Hindlimb muscle (tissue), 1 donor: ENCODE measurements at places on chromosomes 16 and 17. TPM values are rescaled to one million over a fixed set of nuclear protein-coding genes. Genes with fewer than 3 reads are reported as not detected.

DNA sequence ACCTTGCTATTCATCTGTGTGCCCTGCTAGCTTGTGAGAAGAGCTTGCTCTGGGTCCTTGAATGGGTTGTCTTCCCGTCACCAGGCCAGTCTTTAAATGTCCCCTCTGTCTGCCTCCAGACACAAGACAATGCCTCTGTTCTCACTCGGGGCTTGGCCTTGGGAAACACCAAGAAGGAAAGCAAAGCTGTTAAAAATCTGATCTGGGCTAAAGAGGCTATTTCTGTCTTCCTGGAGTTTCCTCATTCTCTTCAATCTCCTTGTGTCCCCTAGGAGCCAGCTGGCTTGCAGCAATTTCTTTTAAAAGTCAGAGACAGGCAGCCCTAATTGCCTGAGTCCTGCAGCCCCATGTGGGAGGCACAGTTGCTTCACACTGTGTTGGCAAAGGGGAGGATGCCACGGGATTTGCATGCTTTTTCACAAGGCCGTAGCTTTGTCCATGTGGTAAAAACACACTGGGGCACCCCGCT, 2.5 kb downstream of the DNAI2 start:
- no peak for DNase-seq

GRCh38 chr16:49183911-49184310, 97.7 kb downstream of the CBLN1 start:
- no peak for DNase-seq

- DNase-seq: no peak
Measured at GRCh38 chr17:81948635-81949378, 1.8 kb upstream of the MYADML2 start.

GRCh38 chr17:82345151-82345976, 11.8 kb upstream of the SECTM1 start:
- no peak for DNase-seq

Gene ARHGAP44
- 4.5 TPM for polyA plus RNA-seq

DNA sequence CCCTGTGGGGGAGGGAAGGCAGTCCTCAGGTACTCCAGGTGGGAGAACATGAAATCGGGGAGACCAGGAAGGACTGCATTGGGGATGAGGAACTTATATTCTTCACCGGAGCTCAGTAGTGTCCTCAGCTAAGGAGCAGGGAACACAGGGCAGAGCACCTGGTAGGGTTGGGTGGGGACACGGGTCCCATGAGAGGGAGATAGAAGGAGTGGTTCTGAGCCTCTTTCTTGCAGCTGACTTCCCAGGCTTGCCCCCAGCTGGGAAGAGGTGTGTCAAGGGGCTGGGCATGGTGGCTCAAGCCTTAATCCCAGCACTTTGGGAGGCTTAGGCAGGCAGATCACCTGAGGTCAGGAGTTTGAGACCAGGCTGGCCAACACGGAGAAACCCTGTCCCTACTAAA, 2.1 kb downstream of the FHOD1 start:
- no peak for DNase-seq

DNA sequence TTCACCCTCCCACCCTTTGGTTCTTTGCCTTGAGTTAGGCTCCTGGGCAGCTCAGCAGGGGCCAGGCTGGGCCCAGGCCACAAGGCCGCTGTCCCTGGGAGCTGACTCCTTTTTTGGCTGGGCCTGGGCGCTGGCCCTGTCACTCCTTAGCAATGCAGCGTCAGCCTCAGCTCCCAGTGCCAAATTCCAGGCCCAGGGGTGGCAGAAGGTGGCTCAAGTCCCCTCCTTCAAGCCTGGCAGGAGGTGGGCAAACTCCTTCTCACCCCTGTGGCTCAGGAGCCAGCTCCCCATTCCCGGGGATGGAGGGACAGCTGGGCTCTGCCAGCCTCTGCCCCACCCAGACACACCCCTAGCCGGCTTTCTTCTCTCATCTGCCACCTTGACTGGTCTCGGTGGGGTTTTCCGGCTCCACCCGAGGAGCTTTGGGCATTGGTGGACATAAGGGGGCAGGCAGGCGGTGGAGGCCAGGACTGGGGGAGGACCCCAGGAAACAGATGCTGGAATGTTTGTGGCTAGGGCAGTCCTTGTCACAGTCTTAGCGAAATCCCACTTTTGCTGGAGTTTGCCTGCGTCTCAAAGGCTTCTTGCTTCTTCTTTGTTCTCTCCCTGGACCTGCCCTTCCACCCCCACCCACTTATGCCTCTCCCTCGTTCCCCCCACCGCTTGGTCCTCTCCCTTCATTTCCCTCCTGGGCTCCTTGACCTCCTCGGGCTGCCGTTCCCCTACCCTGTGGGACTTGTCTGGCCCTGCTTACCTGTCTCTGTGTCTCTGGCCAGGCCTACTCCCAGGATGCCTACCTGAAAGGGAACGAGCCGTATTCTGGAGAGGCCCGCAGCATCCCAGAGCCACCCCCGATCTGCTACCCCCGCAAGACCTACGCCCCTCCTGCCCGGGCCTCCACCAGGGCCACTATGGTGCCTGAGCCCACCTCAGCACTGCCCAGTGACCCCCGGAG, 37.4 kb downstream of the ARHGAP23 start:
- DNase-seq: peak; percentile 51

DNA sequence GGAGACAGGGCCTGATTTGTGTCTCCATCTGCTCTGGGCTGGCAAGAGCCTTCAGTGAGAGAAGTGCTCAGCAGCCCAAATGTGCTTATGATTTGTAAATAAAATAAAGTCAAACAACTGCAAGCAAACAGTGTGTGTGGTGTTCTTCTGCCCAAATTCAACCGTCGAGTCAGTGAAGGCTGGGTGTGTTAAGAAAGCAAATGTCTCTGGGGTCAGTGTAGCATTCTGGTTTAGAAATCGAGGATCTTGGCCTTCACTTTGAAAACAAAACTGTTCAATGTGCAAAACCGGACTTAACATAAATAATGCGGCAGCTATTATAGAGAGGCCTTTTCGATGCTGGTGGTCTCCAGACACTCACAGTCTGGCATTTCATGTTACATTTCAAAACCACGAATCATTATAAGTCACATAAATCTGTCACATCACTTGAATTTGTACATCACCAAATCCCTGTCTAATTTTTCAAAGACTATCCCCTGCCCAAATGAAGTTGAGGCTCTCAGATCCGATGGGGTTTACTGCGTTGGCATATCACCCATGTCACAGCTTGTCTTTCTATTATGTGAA, 158.6 kb upstream of the MYOCD start:
- no peak for DNase-seq

GRCh38 chr16:86986809-86987487, 330.2 kb downstream of the C16orf95 start:
- no peak for DNase-seq

Gene SEC14L5
- 0.46 TPM for polyA plus RNA-seq

- DNase-seq: no peak
Measured at GRCh38 chr17:48576479-48577309, 1.5 kb downstream of the HOXB4 start.

- peak; percentile 77 for DNase-seq
Measured at GRCh38 chr16:30927789-30928378, 4.5 kb downstream of the FBXL19 start.

Gene IL17C
- not detected for polyA plus RNA-seq

GRCh38 chr17:42221886-42222745, 27.8 kb upstream of the GHDC start:
- DNase-seq: peak; percentile 20
